ENCODE measurements at places on chromosomes 2 and 18. TPM values are rescaled to one million over a fixed set of nuclear protein-coding genes. Genes with fewer than 3 reads are reported as not detected.

Gene ATP5F1A
- 298 TPM for total RNA-seq

DNA sequence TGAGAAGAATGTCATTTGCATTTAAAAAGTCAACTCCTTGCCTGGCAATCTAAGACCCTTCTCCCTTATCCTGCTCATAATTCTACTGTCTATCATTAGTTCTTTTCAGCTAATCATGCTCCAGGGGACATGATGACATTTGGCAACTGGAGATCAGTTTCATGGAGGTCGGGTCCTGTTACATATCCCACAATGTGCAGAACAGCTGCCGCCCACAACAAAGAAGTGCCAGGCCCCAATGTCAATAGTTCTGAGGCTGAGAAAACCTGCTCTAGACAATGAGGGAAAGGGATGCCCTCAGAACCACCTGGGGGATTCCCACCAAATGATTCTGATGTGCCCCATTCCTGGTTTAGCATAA is 53.4 kb upstream of the IL1RL1 start:
- no peak for DNase-seq

GRCh38 chr2:210586381-210586780 is 30.0 kb downstream of the CPS1 start:
- DNase-seq: no peak

DNA sequence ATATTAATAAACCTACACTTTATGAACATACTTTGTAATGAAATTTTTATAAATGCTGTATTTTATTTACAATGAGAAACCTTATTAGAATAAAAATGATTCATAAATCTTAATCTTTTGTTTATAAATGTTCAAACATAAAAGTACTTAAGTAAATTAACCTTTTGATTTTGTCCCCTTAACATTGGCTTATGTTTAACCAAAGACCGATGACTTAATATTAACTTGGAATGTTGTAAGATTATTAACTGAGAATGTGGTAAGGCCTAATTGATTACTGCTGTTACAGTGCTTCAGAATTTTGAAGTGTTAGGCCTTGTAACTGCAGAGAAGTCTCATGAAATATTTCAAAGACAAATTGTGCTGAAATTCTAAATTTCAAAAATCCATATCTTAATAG is 5.7 kb downstream of the CPS1 start:
- DNase-seq: no peak

DNA sequence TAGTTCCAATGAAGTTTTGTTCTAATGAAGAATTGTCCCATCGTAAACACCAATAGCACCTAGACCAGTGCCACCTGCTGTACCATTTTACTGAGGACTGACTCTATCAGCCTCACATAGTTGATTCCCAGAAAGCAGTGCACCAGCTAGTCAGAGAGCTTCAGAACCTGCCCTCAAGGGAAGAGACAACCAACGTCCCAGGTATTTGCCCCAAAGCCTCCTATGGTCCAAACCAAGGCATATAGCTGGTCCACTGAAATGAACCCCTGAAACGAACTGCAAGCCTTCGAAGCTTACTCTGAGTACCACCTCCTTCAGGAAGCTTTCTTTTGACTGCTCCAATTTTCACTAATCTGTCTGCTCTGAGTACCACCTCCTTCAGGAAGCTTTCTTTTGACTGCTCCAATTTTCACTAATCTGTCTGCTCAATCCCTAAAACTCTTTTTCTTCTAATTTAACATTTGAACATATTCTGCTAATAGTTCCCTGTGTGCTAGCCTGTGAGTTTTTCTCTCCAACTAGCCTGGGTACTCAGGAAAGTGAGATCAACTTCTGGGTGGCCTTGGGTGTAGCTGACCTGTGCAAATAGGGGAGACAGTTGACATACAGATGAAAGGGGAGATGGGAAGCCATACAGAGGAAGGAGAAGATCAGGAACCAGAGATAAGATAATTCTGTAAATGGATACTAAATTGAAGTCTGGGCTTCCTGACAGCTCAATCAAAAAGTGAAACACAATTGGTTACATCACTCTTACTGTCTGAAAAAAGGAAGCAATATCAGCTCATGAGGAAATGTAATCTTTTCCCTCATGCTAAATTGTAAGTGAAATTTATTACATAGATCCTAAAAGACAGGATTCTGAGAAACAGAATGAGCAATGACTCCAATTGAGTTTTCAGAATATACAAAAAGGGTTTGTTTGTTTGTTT is 33.5 kb upstream of the EML4 start:
- DNase-seq: no peak

DNA sequence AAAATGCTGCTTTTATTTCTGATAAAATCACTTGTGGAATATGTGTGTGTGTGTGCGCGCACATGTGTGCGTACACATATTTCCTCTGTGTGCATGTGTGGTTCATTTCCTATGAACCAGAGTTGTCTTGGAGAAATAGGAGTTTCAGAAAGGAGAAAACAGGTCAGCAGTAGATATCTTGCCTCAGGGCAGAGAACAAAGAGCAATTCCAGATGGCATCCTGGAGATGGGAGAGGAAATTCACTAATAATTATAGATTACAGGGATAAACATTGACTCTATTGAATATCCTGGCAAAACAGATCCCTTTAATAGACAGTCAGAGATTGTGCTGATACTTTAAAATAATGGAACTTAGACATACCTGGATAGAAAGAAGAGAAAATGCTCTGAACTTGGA is 298.0 kb downstream of the TRIB2 start:
- no peak for DNase-seq

DNA sequence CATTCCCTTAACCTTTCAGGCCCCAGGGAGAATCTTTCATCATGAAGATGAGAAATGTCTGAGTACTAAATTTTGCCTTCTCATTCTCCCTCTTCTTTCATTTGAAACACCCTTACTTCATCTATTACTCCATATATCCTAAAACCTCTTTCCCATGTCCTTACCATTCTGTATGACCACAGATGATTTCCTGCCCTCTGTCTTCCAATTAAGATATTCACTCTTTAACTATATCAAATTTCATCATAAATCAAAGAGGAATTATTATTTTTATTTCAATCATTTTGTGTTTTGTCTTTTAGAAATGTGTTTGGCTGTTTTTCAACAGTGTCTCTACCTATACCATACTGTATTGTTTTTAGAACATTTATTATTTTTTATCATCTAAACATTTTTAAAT is 964.9 kb upstream of the KLHL29 start:
- DNase-seq: no peak
